ENCODE measurements at places on chromosomes 3 and 15.
A peak's percentile ranks its signal among the peaks of the same experiment; 100 is the strongest.

DNA sequence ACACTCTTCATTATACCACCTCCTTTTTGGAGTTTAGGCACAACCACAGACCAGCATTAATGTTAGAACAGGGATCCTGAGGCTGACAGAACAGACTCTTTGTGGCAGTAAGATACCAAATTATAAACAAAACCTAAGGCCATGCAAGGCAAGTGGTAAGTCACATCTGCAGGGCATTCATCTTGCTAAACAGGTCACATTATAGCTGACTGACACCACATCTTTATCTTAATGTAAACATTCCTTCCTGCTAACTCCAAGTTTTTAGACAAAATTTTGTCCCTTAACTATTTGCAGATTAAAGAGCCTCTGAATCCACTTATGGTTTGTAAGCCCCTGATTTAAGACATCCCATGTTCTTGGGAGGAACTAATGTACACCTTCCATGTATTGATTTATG, 500.6 kb downstream of the PYDC2 start:
- DNase-seq = no peak

- DNase-seq = no peak
Observed at GRCh38 chr3:130834476-130834875, 59.4 kb upstream of the ATP2C1 start.

DNA sequence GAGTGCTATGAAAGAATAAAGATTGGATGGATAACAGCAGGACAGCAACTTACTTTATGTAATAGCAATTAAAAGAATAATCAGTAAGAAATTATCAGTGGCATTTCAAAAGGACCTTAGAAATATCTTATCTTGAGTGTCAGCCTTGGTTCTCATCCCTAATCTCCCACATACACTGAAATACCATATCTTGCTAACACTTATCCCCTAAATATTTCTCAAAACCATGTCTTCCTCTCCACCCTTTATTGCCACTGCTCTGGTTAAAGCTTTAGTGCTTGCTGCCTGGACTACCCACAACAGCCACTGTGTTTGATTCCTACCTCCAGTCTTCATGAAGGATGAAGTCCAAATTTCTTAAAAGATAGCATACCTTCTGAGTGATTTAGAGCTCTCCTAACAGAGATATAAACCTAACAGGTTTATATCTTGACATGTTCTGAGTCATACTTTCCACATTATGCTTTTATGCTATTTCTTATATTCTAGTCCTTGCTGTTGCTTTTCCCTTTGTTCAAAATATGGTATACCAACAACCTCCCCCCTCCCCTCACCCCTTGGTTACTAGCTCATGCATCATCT, 202.8 kb downstream of the RSRC1 start:
- DNase-seq = no peak

DNA sequence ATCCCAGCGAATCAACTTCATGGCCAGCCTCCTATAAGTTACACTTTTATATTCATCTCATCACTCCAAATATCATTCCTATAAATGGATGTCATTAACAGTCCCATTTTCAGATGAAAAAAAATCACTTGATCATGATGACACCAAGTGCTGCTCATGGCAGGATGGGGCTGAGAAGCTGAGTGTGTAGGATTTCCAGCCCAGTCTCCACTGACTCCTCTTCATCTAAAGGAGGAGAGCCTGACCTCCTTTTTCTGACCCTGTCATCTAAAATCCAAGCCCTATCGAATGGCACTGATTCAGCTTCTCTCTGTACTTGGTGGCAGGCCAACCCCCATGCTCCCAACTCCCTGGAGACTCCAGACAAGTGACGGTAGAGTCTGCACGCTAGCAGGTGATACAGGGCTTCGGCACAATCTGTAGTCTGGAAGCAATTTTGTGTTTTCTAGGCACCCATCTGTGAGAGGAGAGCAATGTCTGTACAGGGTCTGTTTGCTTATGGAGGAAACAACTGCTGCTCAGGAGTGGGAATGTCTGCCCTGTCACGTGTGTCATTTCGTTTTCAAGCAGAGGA, 103.2 kb downstream of the EPHB1 start:
- DNase-seq = no peak

GRCh38 chr15:98308117-98308516, 340.2 kb upstream of the IGF1R start:
- DNase-seq = no peak

DNA sequence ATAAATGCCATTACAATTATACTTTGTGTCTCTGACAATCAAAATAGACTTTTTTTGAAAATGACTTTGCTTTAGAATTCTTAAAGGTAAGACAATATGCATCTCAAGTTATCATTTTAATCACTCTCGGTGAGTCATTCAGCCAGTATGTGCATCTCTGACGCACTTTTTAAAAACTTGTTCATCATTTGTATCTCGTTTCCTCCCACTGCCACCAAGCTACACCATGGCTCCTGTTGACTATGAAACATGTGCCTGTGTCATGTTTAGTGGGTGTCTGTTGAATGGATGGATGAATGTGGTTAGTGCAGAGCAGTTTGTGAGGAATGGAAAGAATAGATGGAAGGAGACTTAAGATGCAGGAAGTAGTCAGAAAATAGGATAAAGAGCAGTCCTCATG, 68.6 kb downstream of the ARPP21 start:
- no peak for DNase-seq

DNA sequence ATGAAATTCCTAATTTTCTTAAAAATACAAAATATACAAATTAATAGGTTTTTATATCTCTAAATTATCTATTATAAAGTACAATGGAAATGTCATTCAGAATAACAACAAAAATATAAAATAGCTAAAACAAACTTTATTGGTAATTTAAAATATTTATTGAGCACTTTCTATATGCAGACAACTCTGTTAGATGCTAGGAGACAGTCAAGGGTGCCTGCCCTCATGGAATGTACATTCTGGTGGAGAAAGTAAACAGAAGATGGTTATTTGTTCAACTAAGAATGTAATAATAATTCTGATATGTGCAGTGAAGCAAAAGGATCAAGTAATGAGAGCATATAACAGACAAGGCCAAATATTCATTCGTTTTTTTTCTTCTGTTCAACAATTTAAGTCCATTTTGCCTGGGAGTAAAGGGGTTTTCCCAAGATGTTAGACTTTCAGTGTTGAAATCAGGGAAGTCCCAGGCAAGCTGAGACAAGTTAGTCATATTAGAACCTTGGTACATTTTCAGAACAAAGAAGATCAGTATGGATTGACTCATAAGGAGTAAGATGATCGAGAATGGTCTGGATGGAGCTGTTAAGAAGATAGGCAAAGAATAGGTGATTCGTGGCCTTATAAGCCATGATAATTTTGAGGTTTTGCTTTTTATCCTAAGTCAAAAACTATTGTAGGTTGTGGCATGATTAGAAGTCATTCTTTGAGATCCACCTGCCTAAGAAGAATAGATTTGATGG, 150.2 kb upstream of the MLF1 start:
- peak; percentile 12 for DNase-seq

DNA sequence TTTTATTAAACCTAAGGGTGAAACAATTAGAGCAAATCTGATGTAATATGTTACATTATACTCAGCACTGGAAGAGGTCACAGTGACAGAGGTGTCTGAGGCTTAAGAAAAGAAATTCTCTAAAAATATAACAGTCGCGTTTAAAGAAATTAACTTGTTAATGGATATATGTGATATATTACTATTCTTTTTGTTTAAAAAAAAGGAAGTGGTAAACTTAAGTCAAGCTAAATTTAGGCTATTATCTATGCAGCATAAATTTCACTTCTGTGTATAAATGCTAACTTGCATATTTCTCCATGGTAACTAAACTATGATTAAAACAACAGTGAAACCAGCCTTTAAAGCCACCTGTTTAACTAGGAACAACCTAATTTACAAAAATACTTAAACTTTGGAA, 191.3 kb downstream of the FOXP1 start:
- DNase-seq = no peak

- no peak for DNase-seq
Observed at GRCh38 chr3:108124337-108125152, 33.7 kb upstream of the CD47 start.

GRCh38 chr15:50135031-50135551, 16.1 kb upstream of the ATP8B4 start:
- no peak for DNase-seq

DNA sequence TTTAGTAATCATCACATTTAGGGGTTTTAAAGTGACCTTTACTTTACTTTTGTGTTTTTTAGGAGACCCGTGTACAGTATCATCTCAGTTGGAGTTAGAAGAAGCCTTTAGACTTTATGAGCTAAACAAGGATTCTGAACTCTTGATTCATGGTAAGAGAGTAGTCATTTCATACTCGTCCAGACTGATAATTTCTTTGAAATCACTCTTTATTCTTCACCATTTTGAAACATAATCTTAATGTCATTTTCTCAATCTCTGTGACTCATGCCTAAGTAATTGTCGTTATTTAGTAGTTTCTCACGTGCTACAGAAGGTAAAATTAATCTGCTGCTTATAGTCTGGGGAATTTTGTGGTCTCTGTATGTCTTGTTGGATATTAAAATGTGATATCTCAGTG, 37.7 kb downstream of the PRKCI start:
- DNase-seq = no peak

- DNase-seq = no peak
Observed at GRCh38 chr3:174812172-174812862, 46.8 kb upstream of the NAALADL2 start.

DNA sequence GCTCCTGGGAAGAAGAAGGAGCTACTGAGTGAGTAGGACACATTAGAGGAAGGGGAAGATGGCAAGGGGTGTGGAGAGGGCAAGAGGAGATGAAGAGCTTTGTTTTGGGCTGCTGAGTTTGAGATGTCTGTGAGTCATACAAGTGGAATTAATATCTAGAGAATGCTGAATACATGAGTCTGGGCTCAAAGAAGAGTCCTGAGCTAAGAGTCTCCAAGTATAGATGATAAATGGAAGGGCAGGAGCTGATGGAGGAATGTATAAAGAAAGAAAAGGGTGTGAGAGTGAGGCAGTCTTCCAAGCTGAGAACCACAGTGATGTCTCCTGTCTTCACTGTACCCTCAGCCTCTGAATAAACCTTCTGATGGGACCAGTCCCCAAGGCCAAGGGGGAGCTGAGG, 205.5 kb upstream of the MRPL3 start:
- DNase-seq = peak; percentile 82

GRCh38 chr3:52372822-52373504, 56.8 kb downstream of the DNAH1 start:
- peak; percentile 15 for DNase-seq

DNA sequence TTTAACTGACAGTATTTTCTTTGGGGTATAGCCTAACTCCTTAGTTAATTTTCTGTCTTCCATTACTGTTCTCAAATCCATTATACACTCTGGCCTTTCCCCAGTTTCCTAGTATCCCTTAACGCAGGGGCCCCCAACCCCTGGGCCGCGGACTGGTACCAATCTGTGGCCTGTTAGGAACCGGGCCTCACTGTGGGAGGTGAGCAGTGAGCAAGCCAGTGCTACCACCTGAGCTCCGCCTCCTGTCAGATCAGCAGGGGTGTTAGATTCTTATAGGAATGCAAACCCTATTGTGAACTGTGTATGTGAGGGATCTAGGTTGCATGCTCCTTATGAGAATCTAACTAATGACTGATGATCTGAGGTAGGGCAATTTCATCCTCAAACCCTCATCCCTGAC, 75.1 kb downstream of the DOCK3 start:
- no peak for DNase-seq

GRCh38 chr3:28916713-28917499, 364.0 kb upstream of the RBMS3 start:
- peak; percentile 84 for DNase-seq

GRCh38 chr3:180624714-180625113, 22.8 kb downstream of the TTC14 start:
- no peak for DNase-seq

DNA sequence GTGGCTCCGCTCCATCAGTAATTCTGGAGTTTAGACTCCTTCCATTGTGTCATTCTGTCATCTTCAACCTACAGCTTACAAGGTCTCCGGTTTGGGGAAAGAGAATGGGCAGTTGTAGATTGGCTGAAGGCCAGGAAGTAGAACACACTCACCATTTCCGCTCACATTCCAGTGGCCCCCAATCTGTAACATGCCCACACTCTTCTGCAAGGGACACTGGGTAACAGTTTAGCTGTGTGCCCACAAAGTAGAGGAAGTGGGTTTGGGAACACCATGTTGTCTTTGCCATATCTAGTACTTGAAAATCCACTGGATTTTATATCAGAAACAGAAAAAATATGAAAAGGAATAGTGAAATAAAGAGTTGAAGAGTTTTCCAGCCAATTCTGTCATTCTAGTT, 153.5 kb downstream of the SV2B start:
- DNase-seq = no peak

GRCh38 chr15:32838820-32839219, 121.0 kb downstream of the GREM1 start:
- peak; percentile 90 for DNase-seq

DNA sequence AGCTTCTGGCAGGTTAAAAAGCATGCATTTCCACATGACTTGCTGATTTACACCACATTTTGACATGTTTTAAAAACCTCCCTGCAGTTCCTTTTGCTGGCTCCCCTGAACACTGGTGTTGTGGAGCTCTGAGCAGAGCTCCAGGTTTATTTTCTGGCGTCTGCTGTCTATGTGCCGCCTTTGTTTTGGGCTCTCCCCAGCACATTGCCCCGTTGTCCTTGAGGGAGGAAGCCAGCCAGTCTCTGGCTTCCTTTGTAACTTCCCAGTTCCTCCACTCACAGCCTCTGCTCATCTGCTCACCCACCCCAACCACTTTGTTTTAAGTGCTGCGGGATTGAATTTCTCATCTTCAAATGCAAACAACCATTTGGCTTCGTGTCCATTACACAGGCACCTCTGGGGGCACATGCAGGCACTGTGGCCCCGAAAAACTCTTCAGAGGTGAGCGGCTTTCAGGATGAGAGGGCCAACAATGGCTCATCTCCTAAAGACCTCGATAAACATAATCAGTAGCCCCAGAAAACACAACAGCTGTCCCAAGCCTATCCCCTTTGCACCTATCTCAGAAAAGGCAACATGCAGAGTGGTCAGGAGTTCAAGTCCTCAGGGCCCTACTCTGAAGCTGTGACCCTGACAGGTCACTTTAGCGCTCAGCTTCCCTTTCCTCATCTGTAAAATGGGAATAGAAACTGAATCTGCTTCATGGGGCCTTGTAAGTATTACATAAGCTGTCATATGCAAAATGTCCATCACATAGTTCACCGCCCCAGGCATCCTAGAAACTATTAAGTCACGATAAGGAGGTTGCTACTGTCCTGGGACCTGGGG, 1.3 kb upstream of the MEF2A start:
- peak; percentile 7 for DNase-seq

- peak; percentile 29 for DNase-seq
Observed at GRCh38 chr3:66555214-66555844, 54.5 kb upstream of the LRIG1 start.

GRCh38 chr3:54133196-54133595, 10.8 kb downstream of the CACNA2D3 start:
- DNase-seq = no peak

DNA sequence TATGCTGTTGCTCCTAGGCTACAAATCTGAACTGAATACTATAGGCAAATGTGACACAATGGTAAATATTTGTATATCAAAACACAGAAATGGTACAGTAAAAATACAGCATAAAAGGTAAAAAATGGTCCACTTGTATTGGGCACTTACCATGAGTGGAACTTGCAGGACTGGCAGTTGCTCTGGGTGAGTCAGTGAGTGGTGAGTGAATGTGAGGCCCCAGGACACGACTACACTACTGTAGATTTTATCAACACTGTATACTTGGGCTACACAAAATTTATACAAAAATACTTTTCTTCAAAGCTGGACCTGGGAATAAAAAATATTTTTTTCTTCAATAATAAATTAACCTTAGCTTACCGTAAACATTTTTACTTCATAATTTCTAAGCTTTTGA, 41.6 kb upstream of the DUT start:
- no peak for DNase-seq
